ENCODE measurements at places on chromosomes 13 and 19. TPM values are rescaled to one million over a fixed set of nuclear protein-coding genes. Genes with fewer than 3 reads are reported as not detected.

DNA sequence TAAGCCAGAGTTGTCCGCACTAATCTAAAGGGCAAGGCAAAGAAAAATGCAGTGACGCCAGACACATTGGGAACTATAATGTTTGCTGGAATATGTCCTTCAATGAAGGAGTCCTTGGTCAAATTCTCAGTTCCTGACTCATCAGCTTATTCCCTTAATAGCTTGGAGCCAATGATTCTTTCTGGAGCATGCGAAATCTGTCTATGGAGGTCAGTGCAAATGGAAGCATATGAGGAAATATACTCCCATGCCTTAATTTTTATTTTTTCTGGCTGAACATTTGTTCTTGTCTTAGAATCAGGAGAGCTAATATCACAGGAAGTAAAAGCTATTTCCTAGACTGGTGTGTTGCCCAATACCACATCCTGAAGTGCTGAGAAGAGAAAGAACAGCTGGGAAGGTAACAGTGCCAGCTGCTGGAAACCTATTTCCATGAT, 289.8 kb upstream of the SPRY2 start:
- H3K36me3 ChIP-seq = no peaks in the 10 kb centered on the region
- H3K4me1 ChIP-seq = peaks cover 3% of the 10 kb centered on the region
- H3K4me3 ChIP-seq = no peak overlapping the region
- no peak for DNase-seq
- H3K27me3 ChIP-seq = no peaks in the 10 kb centered on the region
- no peak overlapping the region for H3K27ac ChIP-seq

- H3K27me3 ChIP-seq = no peaks in the 10 kb centered on the region
- no peaks in the 10 kb centered on the region for H3K36me3 ChIP-seq
- no peak for DNase-seq
- no peak overlapping the region for H3K27ac ChIP-seq
Observed at GRCh38 chr13:50596776-50597203, 246.7 kb downstream of the DLEU7 start.

GRCh38 chr19:13979244-13979615, 26.9 kb downstream of the RFX1 start:
- H3K36me3 ChIP-seq = no peaks in the 10 kb centered on the region
- peak overlapping the region; percentile 28 for H3K4me3 ChIP-seq
- H3K27me3 ChIP-seq = no peaks in the 10 kb centered on the region
- H3K27ac ChIP-seq = no peak overlapping the region

- H3K4me1 ChIP-seq = peaks cover 17% of the 10 kb centered on the region
- H3K27ac ChIP-seq = no peak overlapping the region
- no peaks in the 10 kb centered on the region for H3K27me3 ChIP-seq
Observed at GRCh38 chr19:32035626-32036025, 309.8 kb upstream of the ZNF507 start.

GRCh38 chr19:15498910-15499309, 9.4 kb upstream of the CYP4F22 start:
- no peaks in the 10 kb centered on the region for H3K4me1 ChIP-seq
- H3K27me3 ChIP-seq = no peaks in the 10 kb centered on the region
- H3K27ac ChIP-seq = no peak overlapping the region
- H3K4me3 ChIP-seq = no peak overlapping the region

DNA sequence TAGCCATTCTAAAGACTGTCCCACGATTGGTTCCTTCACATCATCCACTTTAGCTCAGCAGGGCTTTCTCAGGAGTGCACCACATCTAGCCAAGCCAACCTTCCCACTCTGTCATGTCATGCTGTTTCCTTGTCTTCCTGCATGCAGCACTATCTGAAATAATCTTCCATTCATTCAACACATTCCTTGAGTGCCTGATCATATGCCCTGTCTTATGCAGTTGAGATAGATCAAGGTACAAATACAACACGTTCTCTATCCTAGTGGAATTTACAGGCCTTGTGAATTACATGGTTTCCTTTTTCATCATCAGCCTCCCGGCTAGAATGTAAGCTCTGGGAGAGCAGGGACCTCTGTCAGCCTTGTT, 6.8 kb upstream of the MRPS31 start:
- H3K27ac ChIP-seq = no peak overlapping the region
- H3K36me3 ChIP-seq = no peaks in the 10 kb centered on the region
- H3K4me1 ChIP-seq = no peaks in the 10 kb centered on the region

GRCh38 chr19:21221693-21222092, 79.9 kb downstream of the ZNF431 start:
- H3K4me3 ChIP-seq = no peak overlapping the region
- H3K27me3 ChIP-seq = no peaks in the 10 kb centered on the region
- no peak for DNase-seq
- no peaks in the 10 kb centered on the region for H3K4me1 ChIP-seq
- no peaks in the 10 kb centered on the region for H3K36me3 ChIP-seq

- H3K27me3 ChIP-seq = no peaks in the 10 kb centered on the region
- no peak for DNase-seq
- H3K4me3 ChIP-seq = no peak overlapping the region
- no peaks in the 10 kb centered on the region for H3K4me1 ChIP-seq
- no peak overlapping the region for H3K27ac ChIP-seq
Observed at GRCh38 chr13:66576381-66576780, 653.8 kb downstream of the PCDH9 start.

DNA sequence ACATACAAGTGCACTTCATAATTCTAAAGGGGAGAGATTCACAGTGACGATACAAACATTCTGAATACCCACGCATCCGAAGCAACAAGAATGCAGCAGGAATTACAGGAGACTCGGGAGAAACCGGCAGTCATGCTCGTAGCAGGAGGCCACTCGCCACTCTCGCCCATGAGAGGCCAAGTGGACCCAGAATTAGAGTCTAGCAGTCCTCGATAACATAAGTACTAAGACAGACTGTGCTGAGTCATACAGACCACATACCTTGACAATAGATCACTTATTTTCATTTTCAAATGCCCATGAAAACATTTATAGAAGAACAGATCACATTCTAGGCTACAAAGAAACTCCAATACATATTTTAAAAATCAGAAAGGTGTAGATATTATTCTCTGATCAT, 299.1 kb upstream of the TSHZ3 start:
- H3K27ac ChIP-seq = no peak overlapping the region
- H3K4me1 ChIP-seq = no peaks in the 10 kb centered on the region
- DNase-seq = peak; percentile 2
- no peaks in the 10 kb centered on the region for H3K36me3 ChIP-seq
- no peak overlapping the region for H3K4me3 ChIP-seq
- no peaks in the 10 kb centered on the region for H3K27me3 ChIP-seq

- H3K27ac ChIP-seq = no peak overlapping the region
- H3K36me3 ChIP-seq = no peaks in the 10 kb centered on the region
- H3K4me1 ChIP-seq = no peaks in the 10 kb centered on the region
- no peaks in the 10 kb centered on the region for H3K27me3 ChIP-seq
Observed at GRCh38 chr13:18946738-18947137, 234.9 kb downstream of the TUBA3C start.

GRCh38 chr19:48991873-48992580, 1.1 kb downstream of the GYS1 start:
- no peaks in the 10 kb centered on the region for H3K27me3 ChIP-seq
- H3K4me1 ChIP-seq = peaks cover 15% of the 10 kb centered on the region
- DNase-seq = peak; percentile 69
- H3K27ac ChIP-seq = peak overlapping the region; percentile 87

GRCh38 chr19:13526552-13526951, 20.3 kb upstream of the CACNA1A start:
- H3K4me3 ChIP-seq = no peak overlapping the region
- H3K4me1 ChIP-seq = no peaks in the 10 kb centered on the region
- DNase-seq = peak; percentile 36
- no peak overlapping the region for H3K27ac ChIP-seq

DNA sequence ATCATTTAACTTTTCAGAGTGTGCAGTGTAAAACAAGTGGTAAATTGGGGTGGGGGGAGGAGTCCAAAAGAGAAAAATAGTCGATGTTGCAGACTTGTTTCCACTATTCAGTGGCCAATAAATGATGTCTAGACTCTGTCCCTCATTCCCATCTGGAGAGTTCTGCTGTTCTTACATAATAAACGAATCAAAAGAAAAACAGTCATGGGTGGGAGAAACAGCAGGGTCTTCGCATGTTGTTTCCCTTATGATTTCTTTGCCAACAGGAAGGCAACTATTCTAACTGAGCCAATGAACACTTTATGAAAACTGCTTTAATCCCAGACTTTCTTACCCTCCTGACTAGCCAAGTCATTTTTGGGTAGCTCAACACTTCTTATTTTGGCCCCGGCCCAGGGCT, 615.5 kb downstream of the FGF9 start:
- H3K4me1 ChIP-seq = no peaks in the 10 kb centered on the region
- no peaks in the 10 kb centered on the region for H3K27me3 ChIP-seq
- no peak for DNase-seq
- no peaks in the 10 kb centered on the region for H3K36me3 ChIP-seq
- H3K27ac ChIP-seq = no peak overlapping the region

DNA sequence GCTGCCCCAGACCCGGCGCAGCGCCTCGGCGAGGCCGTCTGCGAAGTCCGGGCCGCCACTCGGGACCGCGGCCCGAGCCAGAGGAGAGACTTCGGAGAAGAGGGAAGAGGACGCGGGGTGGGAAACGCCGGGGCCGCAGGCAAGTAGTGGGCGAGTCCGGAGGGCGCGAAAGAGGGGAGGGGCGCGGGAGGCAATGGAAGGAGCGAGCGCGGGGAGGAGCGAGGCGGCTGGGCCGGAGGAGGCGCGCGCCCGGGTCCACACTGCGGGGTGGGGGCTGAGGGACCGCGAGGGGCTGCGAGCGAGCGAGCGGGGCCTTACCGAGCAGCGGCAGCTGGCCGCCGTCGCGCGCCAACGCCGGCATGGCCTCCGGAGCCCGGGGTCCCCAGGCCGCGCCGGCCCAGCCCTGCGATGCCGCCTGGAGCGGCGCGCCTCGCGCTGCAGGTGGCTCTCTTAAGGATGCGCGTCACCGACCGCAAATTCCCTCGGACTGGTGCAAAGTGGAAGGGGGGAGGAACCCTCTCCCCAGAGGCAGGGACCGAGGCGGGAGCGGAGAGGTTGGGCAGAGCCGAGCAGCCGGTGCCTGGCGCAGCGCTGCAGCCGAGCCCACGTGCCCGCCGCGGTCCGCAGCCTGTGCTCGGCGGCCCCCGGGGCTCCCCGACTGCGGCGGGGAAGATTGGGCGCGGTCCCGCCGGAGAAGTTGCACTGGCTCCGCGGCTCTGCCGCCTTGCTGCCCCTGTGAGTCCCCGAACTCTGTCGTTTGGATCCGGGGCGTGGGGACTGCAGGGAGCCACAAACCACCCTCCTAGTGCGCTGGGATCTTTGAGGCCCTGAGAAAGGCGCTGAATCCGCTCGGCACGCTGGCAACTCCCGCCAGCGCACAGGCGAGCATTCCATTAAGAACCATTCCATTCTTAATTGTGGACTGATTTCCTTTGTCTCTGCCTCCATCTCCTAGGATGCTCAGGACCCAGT, at the start of gene FLT3:
TSS of gene FLT3 (minus strand) at position 427 of the 972 bp plus-strand sequence. CDS start at position 361, 66 bp downstream.
- no peak within 1 kb of the TSS for H3K27ac ChIP-seq
- DNase-seq = peak; percentile 49
- H3K36me3 ChIP-seq = no peaks in the 10 kb centered on the region
- no peaks in the 10 kb centered on the region for H3K4me1 ChIP-seq
- H3K27me3 ChIP-seq = peaks cover 99% of the 10 kb centered on the region

DNA sequence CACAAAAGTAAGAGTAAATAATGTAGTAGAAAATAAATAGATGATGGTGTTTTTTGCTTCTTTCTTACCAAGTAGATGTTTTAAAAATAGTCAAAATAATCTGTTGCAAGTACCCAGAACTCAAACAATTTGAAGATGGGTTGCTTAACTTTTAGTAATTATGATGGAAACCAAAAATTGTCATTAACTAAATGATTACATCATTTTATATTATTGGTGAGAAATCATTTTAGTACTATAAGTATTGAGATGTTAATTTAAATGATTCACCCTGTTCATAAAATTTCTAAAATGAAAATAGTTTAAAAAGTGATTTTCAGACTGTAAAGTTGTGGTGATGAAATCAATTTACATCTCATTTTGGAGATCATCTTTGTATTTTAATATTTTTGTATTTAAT, 404.5 kb downstream of the GPC5 start:
- H3K4me1 ChIP-seq = peaks cover 39% of the 10 kb centered on the region
- no peaks in the 10 kb centered on the region for H3K36me3 ChIP-seq
- H3K27me3 ChIP-seq = no peaks in the 10 kb centered on the region
- no peak overlapping the region for H3K4me3 ChIP-seq
- no peak overlapping the region for H3K27ac ChIP-seq

The SH2D3A gene
- total RNA-seq = 1.6 TPM

The CYSLTR2 gene
- total RNA-seq = 0.30 TPM

The TNFAIP8L1 gene
- total RNA-seq = 2.2 TPM

The CD22 gene
- total RNA-seq = 0.28 TPM

The ZNF274 gene
- 50.1 TPM for total RNA-seq

The FAM216B gene
- total RNA-seq = not detected

The GJB2 gene
- 5.9 TPM for total RNA-seq

The LILRA1 gene
- not detected for total RNA-seq

The ZNF101 gene
- 5.7 TPM for total RNA-seq

The DCLK1 gene
- total RNA-seq = 0.04 TPM

The DNM2 gene
- 124 TPM for total RNA-seq

The TTC9B gene
- not detected for total RNA-seq

The AMER2 gene
- 0.09 TPM for total RNA-seq

Data from cardiac muscle cell (in vitro differentiated cells and primary cell).